ENCODE measurements at places on chromosomes 5 and 9.

- DNase-seq = no peak
Observed at GRCh38 chr5:53713978-53714666, 153.7 kb downstream of the NDUFS4 start.

GRCh38 chr5:102138243-102138653, 157.8 kb downstream of the SLCO4C1 start:
- no peak for DNase-seq

DNA sequence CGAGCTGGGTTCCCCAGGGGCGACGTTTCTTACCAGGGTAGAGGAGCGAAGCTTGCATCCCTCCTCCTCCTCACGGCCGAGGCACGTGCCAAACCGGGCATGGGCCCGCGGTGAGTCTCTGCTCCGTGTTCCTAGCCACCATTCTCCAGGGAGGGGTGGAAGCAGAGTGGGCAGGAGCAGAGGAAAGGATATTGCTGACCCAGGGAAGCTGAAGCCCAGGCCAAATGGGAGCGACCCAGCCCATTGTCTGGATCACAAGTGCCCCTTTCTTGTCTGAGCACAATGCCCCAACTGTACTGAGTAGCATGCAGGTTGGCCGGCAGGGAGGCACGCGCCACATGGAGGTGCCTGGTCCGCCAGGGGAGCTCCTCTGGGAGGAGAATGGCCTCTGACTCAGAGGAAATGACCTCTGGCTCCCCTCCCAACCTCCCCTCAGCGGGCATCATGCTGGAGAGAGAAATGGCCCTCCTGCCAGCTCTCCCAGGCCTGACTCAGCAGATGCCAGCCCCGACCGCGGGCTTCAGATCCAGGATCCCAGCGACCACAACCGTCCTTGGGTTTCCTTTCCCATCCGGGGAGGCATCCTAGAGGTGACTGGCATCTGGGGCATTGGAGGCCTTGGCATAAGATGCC, 1.1 kb downstream of the PRR7 start:
- DNase-seq = no peak

DNA sequence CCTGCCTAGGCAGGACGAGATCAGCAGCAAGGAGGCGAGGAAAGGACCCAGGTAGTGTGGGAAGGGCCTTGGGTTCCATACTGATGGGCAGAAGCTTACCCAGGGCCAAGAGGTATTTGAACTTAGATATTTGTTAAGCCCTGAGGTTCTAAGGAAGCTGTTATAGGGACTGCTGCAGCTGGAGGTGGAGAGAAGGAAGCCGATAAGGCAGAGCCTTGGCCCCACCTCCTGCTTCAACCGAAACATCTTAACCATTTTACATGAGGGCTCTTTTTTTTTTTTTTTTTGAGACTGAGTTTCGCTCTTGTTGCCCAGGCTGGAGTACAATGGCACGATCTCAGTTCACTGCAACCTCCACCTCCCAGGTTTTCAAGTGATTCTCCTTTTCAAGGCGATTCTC, 8.6 kb upstream of the AQP3 start:
- DNase-seq = no peak

DNA sequence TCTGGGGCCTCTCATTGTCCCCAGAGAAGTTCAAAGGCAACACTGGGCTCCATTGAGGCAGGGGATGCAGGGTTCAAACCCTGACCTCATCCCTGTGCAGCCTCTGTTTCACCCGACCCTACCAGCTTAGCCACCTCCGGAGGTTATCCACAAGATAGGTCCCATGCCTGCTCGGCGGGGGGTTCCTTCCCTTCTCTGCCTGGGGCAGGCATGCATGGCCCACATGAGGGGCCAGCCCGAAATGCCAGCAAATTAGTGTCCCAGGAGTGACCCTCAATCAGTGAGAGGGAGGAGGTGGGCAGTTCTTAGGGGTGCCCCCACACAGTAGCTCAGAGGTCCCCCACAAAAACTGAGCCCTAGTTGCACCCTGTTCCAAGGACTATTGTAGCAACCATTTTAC, 24.8 kb upstream of the FUBP3 start:
- DNase-seq = no peak

DNA sequence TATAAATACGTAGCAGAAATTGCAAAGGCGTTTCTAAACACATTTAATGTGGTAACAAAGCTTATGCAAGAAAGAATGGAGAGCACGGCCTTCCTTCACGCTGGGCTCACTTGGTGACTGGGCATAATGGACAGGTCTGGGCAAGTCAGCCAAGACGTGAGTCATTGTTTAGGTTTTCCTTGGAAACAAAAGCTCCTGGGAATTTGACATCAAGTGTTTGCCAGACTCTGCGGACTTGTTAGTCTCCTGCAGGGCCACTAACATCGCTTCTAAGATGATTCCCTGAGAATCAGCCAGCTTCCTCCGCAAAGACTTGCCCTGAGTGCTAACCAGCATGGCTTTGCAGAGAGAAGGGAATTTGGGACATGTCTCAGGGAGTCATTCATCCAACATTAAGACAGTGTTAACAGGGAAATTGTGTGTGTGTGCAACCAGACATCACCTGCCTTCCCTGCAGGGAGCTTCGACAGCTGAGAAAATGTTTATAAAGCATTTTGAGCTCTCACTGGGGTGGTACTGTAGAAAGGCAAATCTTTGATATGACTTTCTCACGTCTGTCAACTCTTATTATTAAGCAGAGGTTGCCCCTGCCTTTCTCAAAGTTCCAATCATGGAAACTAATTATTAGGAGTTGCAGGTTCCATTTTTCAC, 182.5 kb downstream of the NTRK2 start:
- DNase-seq = no peak

GRCh38 chr5:9625286-9625685, 4.9 kb downstream of the TAS2R1 start:
- DNase-seq = no peak

- DNase-seq = no peak
Observed at GRCh38 chr9:14373336-14373666, 59.4 kb upstream of the NFIB start.

DNA sequence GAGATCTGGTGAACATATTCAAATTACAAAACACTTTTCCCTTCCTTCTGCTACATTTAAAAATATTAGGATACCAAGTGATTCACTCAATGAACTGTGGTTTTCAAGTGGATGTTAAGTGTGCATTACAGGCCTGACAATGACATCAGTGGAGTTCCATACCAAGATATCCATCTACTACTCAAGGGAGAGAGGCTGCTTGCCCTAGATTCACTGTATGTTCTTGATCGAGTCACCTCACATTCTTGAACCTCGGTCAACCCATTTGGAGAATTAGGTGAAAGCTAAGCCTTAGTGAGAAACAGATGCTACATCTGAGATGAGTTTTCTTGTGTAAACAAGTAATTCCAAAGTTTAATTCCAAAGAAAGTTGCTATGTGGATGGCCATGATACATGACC, 142.2 kb downstream of the FGF10 start:
- no peak for DNase-seq

DNA sequence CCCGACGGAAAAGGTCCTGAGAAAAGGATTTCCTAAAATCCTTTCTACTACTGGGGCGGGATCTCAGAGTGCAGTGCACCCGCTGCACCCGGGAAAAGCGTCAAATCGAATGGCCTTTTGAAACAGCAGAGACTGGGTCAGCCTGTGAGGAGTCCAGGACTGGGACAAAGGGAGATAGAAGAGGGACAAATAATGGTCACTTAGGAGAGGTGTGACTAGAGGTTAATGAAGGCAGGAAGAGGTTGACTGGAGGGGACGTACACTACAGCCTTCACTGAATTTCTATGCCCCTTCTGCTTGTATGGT, 1.5 kb downstream of the PLPPR1 start:
- DNase-seq = no peak

DNA sequence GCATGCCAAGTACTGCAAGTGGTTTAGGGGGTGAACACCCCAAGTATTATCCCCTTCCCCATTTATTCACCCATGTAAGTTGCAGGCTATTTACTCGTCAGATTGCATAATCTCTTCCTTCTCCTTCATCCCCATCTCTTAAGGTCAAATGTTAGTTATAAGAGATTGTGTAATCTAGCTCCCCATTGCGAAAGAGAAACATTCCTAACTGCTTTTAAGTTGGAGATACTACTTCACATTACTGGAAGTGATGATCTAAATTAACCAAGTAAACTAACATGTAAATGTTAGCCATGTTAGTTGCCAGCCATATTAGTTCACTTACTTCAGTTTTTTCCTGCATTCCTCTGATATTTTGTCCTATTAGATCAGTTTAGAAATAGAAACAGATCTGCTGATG, 262.3 kb downstream of the TAF11L14 start:
- no peak for DNase-seq

GRCh38 chr5:14415024-14415697, 166.4 kb upstream of the OTULINL start:
- peak; percentile 37 for DNase-seq

- DNase-seq = no peak
Observed at GRCh38 chr5:136141561-136141960, 8.9 kb downstream of the SMAD5 start.

- no peak for DNase-seq
Observed at GRCh38 chr9:94900222-94901018, 173.9 kb downstream of the AOPEP start.

DNA sequence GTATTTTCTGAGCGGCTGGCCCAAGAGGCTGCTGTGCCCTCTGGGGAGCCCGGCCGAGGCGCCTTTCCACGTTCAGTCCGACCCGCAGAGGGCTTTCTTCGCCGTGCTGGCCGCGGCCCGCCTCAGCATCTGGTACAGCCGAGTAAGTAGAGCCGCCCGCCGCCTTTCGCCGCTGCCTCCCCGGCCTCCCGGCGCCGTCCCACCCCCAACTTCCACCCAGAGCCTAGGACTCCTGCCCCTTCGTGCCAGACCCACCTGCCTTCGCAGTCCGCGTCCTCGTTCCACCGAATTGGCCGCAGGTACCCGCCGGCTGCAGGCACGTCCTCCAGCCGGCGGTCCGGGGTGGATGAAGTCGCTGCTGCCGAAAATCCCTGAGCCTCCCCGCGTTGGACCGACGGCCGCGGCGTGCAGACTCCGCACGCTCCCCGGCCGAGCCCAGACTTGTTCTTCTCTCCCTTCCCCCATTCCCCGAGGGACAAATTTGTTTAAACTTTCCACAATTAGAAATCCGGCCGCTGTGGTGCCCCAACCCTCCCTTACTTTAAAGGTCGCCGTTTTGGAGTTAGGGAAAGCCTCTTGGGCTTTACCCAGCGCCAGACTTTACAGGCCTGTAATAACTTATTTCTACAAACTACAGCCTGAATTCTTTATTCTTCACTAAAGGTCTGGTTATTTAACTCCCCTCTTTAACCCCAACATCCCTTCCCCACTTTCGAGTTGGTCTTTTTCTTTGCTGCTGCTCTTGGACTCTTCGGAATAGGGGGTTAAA, 589 bp downstream of the RIC1 start:
- peak; percentile 25 for DNase-seq

DNA sequence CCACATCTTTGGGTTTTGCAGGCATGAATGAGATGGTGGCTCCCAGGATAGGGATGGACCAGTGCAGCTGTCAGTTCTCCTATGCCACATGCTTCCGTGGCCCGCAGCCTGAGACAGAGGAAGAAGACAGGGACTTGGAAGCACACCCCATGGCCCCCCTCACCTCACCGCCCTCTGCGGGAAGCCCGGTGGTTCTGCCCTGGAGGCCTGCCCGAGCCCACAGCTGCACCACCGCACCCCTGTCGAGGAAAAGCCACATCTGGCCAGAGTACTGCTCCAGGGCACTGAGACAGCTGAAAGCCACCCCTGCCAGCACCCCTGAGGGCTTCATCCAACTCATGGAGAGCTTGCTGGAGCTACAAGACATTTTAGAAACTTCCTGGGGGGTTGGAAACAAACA, 7.6 kb upstream of the TRMT10B start:
- DNase-seq = no peak

GRCh38 chr5:172168311-172168710, 19.7 kb downstream of the STK10 start:
- DNase-seq = no peak

DNA sequence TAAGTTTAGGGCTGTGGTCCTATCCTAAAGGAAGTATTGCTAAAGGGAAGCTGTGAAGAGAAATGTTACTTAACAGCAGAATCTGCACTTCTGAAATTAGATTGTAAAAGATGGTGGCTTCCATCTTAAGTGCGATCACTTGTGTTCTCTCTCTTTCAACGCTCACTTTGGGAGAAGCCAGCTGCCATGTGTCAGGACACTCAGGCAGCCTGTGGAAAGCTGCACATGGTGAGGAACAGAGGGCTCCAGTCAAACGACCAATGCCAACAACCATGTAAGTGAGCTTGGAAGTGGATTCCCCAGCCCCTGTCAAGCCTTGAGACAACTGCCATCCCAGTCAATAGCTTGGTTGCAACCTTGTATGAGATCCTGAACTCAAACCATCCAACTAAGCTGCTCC, 51.7 kb upstream of the GLRX start:
- no peak for DNase-seq

- no peak for DNase-seq
Observed at GRCh38 chr9:124818431-124819281, 34.6 kb upstream of the WDR38 start.

- DNase-seq = no peak
Observed at GRCh38 chr5:78841767-78842166, 143.3 kb downstream of the ARSB start.

Measured in CD4-positive, alpha-beta T cell treated with Interleukin-4 for 1 hour (primary cell).